ENCODE measurements at places on chromosomes 7 and 10. TPM values are rescaled to one million over a fixed set of nuclear protein-coding genes. Genes with fewer than 3 reads are reported as not detected.

- DNase-seq = no peak
Observed at GRCh38 chr10:91901784-91902677, 7.3 kb downstream of the FGFBP3 start.

Gene C10orf105
- total RNA-seq = 0.27 TPM

Gene FKBP6
- not detected for total RNA-seq

DNA sequence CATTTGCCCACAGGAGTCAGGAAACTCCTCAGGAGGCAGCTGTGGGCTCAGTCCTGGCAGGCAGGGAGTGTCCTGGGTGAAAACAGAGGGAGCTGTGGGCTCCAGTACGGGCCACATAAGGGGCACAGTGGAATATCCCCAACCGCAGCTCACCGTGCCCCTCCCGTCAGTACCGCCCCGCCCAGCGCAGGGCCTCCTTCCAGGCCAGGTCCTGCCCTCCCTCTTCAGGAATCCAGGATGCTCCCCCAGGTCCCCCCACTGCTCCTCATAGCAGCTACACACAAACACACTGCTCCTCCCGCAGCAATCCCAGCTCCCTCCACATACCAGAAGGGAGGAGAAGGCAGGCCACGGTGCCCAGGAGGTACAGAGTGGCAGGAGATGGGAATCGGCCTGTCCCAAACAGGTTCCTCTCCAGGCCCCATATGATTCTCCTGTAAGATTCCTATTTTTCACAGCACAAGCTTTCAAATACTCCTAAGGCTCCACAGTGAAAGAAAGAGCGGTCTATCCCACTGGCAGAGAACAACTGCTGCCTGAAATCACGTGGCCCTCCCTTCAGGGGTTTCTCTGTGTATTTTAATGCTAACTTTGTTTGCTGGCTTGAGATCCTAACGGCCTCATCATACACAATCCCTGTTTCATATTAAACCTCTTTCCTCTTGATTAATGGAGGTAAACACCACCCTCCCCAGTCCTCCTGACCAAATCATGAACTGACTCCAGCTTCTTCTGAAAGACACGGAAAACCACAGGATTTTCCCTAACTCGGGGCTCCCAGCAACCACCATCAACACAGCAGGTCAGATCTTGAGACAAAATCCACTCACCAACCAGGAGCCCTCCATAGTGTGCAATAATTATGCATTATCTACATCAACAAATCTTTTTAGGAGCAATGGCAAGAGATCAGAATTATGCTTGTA lies 178.7 kb downstream of the TNS3 start:
- DNase-seq = no peak

- no peak for DNase-seq
Observed at GRCh38 chr10:33669904-33670303, 335.4 kb upstream of the NRP1 start.

- peak; percentile 49 for DNase-seq
Observed at GRCh38 chr7:155190688-155191087, 107.0 kb upstream of the INSIG1 start.

Gene SPDYE11
- total RNA-seq = not detected

Gene UPK3B
- total RNA-seq = 33.8 TPM

Gene PRSS37
- not detected for total RNA-seq

- DNase-seq = peak; percentile 25
Observed at GRCh38 chr7:126803060-126803665, 449.6 kb downstream of the GRM8 start.

Gene CYP2C19
- 0.21 TPM for total RNA-seq

Gene FGFR2
- 24.4 TPM for total RNA-seq

Gene CHST3
- total RNA-seq = 40.0 TPM

GRCh38 chr10:123549761-123550454 lies 116.2 kb upstream of the GPR26 start:
- DNase-seq = no peak

Gene IFIT5
- total RNA-seq = 14.5 TPM

DNA sequence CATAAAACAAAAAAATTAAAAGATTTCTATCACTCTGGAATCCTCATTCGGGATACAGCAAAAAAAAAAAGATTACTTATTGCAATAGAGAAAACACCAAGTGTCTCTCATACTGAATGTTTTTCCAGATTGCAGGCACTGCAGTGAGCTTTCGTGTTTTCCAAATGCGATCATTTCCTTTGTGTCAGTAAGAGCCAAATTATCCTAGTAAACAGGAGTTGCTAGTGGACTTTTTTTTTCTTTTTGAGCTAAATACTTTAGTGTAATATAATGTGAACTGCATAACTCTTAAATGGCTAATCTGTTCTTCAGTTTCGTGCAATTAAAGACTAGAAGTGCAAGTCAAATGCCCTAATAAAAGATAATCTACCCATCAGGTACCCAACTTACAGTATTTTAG lies 44.4 kb upstream of the TOMM7 start:
- DNase-seq = no peak

Gene VWC2
- total RNA-seq = 3.0 TPM

DNA sequence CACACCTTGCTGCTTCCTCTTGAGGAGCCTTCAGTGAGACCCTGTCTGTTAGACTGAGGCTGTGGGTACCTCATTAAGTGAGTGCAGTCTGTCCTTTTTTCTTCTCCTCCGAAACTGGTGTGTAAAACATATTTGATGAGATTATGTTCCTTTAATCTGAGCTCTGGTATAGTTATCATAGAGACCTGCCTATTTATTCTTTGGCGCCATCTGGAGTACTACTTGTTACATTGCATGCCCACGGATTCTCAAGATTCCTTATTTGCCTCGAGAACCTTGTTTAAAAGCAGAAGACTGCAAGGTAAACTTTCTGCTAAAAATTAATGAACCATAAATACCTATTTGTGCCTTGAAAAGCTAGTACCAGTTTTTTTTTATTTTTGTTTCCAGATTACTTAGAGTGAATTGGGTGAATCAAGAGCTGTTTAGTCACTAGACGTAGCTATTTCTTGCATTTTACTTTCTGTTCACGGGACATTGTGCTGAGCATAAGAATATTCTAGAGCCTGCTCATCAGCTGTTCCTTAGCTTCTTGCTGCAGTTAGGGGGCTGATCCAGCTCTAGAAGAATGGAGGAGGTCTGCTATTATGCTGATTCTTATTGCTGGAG lies 16.9 kb upstream of the STMP1 start:
- no peak for DNase-seq

Gene LAMB1
- total RNA-seq = 109 TPM

DNA sequence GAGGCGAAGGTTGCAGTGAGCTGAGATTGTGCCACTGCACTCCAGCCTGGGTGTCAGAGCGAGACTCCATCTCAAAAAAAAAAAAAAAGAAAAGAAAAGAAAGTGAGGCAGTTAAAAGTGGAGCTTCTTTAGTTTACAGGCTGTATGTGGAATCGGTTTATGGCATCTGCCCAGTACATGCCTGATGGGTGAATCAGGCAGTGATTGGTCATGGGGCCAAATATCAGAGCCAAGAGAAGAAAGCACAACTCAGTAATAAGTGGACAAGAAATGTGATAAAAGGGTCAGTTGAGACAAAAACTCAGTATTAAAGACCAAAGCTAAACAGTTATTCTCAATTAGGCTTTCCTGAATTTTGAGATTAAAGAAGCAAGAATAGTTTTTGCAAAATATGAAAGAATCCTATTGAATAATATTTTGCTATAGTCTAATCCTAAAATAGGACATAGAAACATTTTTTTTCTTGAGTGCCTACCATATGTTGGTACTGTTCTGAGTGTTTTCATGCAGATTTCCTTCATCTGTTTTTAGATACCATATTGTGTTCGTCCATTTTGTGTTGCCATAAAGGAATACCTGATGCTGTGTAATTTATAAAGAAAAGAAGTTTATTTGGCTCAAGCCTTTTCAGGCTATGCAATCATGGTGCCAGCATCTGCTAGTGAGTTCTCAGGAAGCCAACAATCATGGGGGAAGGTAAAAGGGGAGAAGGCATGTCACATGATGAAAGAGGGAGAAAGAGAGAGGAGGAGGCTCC lies 14.4 kb downstream of the CDC14C start:
- peak; percentile 52 for DNase-seq

DNA sequence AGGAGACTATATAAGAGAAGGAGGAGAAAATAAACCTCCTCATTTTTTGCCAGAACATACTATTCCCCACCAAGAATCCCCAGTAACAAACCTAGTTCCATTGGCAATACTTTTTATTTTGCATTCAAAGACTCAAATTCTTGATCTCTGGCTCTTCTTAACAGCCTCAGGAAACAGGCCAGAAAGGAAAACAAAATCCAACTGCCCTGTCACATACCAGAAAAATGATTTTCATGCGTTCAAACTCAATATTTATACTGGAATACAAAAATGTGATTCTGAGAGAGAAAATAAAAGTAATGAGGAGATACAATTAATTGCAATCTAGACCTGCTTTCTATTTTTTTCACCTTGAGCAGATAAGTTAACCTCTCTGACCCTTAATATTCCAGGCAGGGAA lies 435.9 kb upstream of the AUTS2 start:
- no peak for DNase-seq

DNA sequence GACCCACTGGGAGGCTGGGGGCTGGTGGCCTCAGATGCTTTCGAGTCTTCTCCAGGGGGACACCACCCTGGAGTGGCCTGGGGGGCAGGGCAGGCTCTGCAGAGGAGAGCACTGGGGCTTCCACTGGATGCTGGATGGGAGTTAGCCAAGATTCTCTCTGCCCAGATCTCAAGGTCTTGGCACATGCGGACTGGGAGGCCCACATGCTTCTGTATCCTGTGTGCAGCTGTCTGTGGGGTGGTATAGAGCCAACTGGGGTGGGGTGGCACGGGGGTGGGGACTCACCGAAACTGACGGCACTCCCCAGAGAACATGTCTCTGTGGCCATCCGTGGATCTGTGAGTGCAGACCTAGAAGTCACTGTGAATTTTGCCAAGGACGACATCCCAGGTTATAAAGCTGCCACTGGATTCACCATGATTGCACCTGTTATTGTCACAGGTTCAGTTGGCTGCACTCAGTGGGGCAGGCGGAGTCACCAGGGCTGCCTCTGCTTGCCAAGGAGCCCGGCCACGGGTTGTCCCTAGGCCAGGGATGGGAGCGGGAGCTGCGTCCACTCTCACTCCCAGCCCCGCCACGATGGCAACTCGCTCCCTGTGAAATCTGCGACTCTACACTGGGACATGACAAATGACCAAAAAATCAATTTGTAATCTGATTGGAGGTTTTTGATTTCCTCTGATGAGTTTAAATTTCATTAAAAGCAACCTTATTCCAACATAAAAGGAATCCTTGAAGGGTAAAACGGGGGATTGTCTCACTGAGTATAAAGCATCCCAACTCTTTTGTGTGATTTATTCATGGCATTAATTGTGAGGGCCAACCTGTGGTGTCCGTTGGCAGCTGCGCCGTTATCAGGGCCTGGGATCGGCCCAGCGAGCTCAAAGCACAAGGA lies 131.3 kb downstream of the EBF3 start:
- DNase-seq = no peak

DNA sequence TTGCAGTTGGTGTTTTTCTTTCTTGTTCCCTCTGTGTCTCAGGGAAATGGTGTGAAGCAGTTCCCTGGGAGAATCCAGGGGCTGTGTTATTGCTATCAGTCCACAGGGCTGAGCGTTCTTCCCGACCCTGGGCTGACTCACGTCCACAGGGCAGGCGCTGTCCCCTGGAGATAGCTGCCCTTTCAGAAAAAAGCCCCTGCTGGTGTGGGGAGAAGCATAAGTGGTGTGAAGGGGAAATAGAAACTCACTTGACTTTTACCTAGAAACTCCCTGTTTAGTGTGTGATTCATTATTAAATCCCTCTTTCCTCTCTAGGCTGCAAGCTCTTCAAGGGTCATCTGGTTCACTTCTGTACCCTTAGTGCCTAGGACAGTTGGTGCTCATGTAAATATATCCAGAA lies 63.3 kb upstream of the SMNDC1 start:
- no peak for DNase-seq

GRCh38 chr7:84877943-84878570 lies 308.8 kb downstream of the SEMA3D start:
- no peak for DNase-seq

GRCh38 chr10:52313933-52314821 lies at the start of gene DKK1:
DKK1 (plus strand) TSS chr10:52314281; CDS start chr10:52314435, 154 bp downstream.
- peak; percentile 42 for DNase-seq

DNA sequence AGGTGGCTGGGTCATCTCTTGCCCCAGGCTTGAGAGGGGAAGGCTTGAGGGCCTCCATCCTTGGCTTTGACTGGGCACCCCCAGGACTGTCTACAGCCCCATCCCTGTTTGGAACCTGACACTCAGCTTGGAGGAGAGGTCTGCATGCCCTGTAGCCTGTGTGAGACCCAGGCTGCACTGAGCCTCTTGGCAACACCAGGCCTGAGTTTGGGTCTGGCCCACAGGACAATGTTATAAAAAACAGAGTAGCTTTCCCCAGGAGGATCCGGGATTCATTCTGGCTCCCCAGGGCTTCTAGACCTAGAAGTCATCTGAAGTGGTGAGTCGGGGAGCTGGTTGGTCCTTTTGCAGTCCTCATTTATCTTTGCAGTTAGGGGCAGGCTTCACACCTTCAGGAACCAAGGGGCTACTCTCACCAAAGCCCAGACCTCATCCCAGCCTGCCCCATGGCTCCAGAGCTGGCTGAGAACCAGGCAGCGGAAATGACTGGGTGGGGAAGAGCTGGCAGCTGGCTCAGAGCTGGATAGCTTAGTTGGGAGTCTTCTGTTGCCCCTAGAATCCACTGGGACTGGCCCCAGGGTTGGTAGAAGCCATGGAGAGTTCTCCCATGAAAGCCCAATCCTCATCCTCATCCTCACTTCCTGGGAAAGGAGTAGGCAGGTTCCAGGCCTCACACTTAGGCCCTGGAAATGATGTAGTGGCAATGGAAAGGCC lies 68.8 kb downstream of the ADCYAP1R1 start:
- no peak for DNase-seq

- DNase-seq = peak; percentile 38
Observed at GRCh38 chr10:58892031-58892531, 284.4 kb upstream of the PHYHIPL start.

DNA sequence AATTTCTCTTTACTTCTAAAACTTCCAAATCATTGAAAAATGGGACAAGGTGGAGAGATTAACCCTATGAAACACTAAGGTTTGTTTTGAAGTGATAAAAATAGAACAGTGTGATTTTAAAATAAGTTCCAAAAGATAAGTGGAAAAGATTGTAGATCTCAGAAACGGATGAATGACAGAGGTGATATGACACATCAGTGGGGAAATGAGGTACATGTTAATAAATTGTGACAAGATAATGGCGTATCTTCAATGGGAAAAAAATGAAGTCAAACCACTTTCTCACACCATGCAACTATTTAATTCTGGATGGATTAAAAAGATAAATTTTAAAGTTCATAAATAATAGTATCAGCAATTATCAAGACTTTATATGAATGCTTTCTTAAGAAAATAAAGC lies 159.7 kb upstream of the VWC2 start:
- no peak for DNase-seq

Gene TLX1
- total RNA-seq = not detected

Gene SP4
- total RNA-seq = 6.1 TPM

- DNase-seq = peak; percentile 54
Observed at GRCh38 chr7:47361746-47362215, 220.1 kb downstream of the TNS3 start.

- DNase-seq = peak; percentile 64
Observed at GRCh38 chr10:125083576-125083920, 76.8 kb downstream of the CTBP2 start.

- DNase-seq = no peak
Observed at GRCh38 chr10:124943301-124944092, 1.6 kb downstream of the ZRANB1 start.

DNA sequence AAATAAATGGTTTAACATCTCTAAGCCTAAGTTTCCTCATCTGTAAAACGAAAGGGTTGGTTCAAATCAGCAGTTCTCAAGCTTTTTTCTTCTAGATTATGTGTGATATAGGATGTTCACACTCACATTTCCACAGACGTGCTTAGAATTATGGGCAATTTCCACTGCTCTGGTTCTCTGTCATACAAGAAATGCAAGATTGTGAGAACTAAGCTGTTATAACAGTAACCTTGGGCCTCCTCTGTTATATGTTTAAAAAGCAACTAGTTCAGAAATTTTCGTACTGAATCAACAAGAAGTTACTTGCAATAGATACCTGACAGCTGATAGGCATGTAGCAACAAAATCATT lies 33.7 kb downstream of the ADD3 start:
- DNase-seq = no peak

All from left cardiac atrium (tissue), 4 donors.